ACHN (cell line): ENCODE measurements at places on chromosomes 13 and 19.

GRCh38 chr13:45373162-45373547 is 32.2 kb upstream of the TPT1 start:
- DNase-seq: no peak

GRCh38 chr13:98279473-98280175 is 102.6 kb upstream of the RNF113B start:
- peak; percentile 86 for DNase-seq

DNA sequence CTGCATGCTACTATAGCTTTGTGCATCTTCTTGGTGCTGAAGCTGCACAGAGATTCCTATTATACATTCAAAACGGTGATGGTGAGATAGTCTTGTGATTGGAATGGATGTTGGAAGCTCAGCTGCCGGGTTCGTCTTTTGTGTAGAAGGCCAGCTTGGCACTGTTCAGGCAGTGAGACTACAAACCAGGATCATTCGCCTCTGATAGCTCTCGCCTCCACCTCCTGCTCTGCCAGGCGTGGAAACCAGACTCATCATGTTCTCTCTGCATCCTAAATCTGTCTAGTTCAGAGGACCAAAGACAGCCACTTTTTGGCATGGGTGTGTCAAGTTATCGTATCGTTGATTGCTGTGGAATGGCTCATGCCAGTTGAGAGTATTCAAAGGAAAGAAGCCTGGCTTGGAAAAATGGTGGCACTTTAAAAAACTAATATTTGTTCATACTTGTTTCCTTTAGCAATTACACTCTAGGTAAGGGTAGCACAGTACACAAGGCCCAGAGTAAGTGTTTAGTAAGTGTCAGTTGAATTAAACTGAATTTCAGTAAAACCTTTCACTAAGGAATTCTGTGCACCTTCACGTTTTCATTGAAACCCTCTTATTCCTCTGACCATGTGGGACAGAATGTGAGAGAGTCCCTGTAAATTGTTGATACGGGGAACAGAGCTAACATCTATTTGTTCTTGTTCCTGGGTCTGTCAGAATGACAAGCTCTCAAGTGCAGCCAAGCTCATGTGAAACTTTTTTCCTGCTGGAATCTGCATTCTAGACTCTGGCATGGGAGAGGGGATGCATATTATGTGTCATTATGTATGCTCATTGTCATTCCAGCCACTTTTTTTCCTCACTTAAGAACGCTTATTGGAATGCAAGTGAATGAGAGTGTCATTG is 69.8 kb downstream of the DPY19L3 start:
- no peak for DNase-seq

- no peak for DNase-seq
Observed at GRCh38 chr13:113028336-113029060, 59.5 kb downstream of the MCF2L start.

DNA sequence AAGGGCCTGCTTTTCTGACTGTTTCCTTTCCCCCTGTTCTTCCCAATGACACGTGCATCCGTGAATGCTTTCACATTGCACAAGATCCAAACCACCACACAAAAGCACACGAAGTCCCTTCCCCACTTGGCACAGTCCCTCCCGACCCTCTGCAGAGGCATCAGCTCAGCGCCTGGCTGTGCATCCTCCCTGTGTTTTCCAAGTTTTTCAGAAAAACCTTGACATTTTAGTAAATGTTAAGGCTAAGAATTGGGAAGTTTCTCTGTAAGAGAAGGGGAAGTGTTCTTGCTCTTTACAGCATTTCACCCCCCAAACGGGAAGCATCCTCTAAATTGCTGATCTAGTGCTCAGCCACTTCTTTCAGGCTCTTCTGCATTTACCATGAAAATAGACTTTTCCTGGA is 94.5 kb upstream of the TM9SF2 start:
- no peak for DNase-seq

- DNase-seq: no peak
Observed at GRCh38 chr13:98232456-98232855, 55.4 kb upstream of the RNF113B start.

DNA sequence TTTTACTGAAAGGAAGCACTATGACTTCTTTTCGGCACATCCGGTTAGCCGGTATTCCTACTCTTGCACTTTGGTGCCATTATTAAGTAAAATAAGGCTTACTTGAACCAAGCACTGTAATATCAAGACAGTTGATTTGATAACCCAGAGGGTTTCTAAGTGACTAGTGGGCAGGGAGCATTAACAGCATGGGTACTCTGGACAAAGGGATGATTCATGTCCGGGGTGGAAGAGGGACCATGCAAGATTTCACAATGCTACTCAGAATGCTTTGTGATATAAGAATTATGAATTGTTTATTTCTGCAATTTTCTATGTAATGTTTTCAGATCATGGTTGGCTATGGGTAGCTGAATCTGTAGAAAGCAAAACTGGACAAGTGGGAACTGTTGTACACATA is 282.1 kb downstream of the TDRD3 start:
- no peak for DNase-seq

- DNase-seq: peak; percentile 79
Observed at GRCh38 chr19:40219721-40220276, 1.6 kb upstream of the TTC9B start.

DNA sequence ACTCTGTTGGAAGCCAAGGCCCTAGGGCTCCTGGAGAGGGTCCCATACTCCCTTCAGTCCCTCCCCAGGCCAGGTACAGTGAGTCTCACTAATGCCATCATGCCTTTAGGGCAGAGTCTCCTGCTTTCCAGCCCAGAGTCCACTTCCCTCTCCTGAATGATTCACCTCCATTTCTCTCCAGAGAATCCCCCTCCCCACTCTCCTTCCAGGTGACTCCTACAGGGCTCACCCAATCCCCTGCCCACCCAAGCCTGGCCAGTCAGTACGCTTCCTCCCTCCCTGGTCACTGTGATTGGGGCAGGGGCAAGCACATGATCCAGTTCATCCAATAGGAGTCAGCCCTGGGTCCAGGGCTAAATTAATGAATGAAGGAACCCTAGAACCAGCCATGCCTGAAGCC is 35.0 kb upstream of the PNMA8B start:
- peak; percentile 51 for DNase-seq

- DNase-seq: no peak
Observed at GRCh38 chr13:46717275-46717674, 79.7 kb downstream of the ESD start.

GRCh38 chr13:101415358-101416174 is 742 bp downstream of the NALCN start:
- no peak for DNase-seq

DNA sequence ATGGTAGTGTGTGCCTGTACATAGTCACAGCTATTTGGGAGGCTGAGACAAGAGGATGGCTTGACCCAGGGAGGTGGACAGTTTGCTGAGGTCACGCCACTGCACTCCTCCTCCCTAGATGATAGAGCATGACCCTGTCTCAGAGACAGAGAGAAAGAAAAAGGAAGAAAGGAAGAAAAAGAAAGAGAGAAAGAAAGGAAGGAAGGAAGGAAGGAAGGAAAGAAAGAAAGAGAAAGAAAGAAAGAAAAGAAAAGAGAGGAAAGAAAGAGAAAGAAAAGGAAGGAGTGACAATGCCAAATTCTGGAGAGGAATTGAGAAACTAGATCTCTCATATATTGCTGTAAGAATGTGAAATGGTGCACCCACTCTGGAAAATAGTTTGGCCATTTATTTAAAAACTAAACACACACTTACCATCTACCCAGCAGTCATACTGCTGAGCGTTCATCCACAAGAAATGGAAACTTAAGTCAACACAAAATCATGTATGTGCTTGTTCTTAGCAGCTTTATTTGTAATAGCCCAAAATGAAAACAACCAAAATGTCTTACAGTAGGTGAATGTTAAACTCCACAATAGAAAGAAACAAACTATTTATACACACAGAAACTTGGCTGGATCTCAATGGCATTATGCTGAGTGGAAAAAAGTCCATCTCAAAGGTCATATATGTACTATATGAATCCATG is 7.5 kb downstream of the TEX101 start:
- no peak for DNase-seq

GRCh38 chr13:21175656-21176214 is 617 bp downstream of the SKA3 start:
- DNase-seq: peak; percentile 39

DNA sequence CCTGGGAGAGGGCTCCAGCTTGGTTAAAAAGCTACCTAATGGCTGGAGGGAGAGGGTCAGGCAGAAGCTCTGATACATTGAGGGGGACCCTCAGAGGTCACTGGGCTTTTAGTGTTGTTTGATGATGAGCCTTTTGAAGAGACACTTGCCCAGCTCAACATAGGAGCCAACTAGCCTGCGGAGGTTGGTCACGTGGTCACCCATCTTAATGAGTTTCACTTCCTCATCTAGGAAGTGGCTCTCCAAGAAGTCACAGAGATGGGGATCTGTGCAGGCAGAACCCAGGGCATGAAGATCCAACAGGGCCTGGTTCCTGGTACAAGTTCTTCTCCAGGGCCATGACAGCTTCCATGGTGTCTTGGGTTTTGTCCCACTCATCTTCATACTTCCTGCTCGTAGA is 33.4 kb downstream of the IPO5 start:
- no peak for DNase-seq

DNA sequence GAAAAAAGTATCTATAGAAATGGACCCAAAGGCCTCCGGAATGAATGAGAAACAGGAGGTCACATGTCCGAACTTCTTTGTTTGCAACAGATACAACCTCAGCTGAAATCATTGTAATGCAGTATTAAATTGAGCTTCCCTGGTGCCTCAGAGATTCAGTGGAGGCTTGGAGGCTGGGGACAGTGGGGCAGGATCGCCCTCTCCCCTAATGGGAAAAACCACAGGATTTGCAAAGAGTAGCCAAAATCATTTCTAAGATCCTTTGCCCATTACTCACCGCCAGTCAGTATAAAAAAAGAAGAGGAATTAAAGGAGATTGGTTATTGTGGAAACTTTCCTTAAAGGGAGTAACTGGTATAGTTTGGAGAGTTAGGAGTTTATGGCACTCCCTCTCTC is 30.4 kb upstream of the IRS2 start:
- DNase-seq: peak; percentile 17

DNA sequence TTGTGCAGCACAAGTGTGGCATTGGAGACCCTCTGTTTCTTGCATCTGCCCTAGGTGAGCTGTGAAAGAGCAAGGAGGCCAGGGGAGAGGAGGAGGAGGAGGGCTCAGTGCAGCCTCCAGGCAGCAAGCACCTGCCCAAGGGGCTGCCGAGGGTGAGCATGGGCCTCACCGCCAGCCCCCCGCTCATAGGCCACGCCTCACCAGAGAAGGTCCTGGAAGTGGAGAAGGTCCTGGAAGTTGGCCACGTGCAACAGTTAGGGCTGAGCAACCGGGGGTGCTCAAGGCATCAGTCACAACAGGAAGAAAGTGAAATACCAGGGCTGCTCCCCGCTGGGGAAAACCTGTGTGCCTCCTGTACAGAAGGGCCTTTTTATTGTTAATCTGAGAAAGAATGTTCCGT is 168.9 kb downstream of the TEX29 start:
- DNase-seq: no peak

- no peak for DNase-seq
Observed at GRCh38 chr19:28899703-28900102, 313.2 kb downstream of the UQCRFS1 start.

DNA sequence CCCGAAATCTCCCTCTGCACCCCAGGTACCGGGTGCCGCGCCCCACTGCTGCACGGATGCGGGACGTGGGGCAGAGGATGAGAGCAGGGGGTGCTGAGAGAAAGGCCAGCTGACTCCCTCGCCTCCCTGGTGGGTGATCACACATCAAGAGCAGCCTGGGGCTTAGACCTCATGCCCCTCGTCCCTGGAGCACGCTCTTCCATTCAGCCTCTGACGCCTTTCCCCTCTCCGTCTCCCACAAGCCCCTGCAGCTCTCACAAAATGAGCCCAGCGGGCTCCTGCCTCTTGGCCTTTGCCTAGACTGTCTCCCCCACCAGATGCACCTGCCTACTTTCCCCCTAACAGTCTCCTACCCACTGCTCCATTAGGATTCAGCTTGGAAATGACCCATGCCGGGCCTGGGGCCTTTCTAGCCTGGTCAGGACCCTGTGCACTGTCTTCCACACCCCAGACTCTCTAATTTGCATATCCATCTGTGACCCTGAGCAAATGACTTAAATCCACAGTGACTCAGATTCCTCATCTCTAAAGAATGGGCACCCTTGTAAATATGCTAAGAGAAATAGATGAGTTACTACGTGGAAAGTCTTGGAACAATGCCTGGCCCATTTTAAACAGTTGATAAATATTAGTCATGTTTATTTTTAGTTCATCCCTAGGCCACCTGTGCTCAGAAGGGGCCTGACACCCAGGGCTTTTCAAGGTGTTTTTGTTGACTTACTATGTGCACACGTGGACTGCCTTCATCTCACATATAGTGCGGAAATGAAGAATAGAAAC is 582 bp upstream of the PTPRH start:
- peak; percentile 84 for DNase-seq
